Stimulated activated memory B cell treated with anti-CD40 and anti-IgM and Interleukin-4, amounts not matched to agents 10 μg/mL and 1 μg/mL and 100 μg/mL, for 72 hours (primary cell): ENCODE measurements at places on chromosomes 13 and 19.

GRCh38 chr13:21297914-21298831, 121.7 kb downstream of the MRPL57 start:
- ATAC-seq = peak; percentile 97

GRCh38 chr19:19296953-19297689, 23.2 kb downstream of the SUGP1 start:
- ATAC-seq = no peak

DNA sequence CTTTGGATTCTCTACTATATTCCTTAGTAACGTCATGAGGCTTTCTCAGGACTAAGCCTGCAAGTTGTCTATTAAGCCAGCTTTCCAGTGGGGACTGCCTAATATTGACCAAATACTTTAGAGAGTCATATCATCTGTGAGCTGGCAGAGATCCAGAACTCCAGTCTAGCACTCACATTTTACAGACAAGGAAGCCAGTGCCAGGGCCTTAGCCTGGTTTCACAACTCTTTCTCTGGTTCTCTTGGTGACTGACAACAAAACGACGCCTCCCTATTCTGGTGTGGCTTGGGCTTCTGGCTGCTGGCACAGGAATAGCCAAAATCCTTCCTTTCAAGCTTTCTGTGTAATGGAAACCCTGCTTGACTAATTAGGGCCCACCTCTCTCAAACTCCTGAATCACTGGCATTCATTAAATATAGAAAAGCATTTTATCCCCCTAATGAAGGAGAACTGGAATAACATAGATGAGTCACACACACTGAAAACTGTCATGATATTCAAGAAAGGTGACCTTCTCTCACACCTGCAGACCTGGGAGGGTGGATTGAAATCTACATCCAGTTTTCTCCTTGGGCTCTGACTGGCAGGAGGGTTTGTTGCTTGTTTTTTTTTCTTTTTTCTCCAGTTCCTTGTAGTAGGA, 75.2 kb upstream of the UBL3 start:
- no peak for ATAC-seq

- ATAC-seq = peak; percentile 89
Observed at GRCh38 chr13:40485611-40486517, 180.6 kb downstream of the FOXO1 start.

DNA sequence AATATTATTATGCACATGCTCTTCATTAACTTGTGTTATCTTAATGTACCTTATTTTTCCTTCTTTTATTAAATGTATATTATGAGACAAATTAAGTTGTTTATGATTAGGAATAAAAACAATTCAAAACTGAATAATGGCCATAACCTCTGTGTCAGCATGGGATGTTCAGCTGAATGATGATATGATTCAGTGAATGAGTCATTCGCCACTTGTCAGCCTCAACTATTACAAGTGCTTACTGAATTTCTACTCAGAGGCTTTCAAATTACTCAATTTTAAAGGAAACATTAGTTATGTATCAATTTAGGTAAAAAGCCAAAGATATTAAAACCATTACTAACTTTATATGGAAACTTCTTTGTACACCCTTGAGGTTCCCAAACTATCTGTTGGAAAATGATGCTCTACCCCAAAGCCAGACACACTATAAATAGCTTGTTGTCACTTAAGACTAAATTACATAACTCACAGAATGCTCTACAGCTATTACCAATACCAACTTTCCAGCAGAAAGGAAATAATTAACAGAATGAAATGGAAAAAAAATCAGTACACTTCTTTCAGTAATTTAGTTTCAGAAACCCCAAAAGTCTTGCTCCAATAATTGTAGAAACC, 14.4 kb downstream of the LIG4 start:
- no peak for ATAC-seq

DNA sequence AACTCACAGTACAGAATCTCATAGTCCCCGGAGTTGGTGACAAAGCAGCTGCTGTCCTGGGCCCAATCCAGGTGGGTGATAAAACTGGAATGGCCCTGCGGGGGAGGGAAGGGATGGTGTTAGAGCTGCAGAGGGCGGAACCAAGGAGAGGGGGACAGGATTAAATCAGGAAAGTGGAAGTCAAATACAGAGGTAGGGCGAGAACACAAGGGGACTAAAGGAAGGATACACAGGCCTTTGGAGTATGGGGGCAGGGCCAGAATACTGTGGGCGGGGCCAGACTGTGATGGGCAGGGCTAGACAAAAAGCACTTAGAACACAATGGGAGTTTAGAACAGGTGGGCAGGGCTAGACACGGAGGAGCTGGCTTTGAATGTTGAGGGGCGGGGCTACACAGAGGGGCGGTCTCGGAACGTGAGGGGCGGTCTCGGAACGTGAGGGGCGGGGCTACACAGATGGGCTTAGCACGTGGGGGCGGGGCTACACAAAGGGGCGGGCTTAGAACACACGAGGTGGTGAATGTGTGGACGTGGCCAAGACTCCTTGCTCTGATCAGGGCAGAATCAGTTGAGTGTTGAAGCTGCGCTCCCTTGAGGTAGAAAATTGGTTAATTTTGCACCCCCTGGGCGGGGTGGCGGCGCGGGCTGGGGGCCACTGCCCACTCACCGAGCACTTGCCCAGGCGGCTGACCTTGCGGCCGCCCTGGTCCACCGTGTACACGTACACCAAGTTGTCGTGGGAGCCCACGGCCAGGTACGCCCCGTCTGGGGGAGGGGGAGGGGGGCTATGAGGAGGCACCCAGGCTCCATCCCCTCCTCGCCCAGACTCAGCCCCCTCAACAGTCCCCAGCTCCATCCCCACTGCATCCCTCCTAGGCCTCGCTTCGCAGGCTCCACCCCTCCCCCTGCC, 14.0 kb upstream of the GPR4 start:
- ATAC-seq = peak; percentile 80

DNA sequence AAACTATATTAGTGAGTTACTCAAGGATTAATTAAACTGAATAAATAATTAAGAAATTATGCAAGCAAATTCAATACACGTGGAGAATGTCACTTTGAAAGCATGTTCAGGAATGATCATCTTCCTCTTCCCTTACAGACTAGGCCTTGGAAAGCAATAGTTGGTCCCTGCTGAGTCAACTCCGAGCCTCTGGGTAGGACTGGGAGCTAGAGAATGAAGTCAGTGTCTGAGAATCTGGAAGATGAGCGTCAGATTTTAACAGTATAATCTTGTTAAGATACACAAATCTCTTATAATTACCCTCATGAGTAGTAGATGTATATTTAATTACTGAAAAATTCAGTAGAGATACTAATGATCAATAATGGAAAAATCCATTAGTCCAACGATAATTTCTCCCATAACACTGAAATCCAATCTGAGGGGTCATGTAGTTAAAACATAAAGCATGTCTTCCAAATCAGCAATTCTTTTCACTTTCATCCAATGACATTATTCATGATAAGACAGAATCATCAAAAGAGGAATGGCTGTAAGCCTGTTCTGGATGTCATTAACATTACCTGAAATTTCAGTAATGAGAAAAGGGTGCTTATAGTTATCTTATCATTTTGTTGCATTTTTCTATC, 423.0 kb downstream of the DCT start:
- ATAC-seq = no peak

GRCh38 chr13:99332456-99332855, 25.3 kb upstream of the GPR183 start:
- no peak for ATAC-seq

DNA sequence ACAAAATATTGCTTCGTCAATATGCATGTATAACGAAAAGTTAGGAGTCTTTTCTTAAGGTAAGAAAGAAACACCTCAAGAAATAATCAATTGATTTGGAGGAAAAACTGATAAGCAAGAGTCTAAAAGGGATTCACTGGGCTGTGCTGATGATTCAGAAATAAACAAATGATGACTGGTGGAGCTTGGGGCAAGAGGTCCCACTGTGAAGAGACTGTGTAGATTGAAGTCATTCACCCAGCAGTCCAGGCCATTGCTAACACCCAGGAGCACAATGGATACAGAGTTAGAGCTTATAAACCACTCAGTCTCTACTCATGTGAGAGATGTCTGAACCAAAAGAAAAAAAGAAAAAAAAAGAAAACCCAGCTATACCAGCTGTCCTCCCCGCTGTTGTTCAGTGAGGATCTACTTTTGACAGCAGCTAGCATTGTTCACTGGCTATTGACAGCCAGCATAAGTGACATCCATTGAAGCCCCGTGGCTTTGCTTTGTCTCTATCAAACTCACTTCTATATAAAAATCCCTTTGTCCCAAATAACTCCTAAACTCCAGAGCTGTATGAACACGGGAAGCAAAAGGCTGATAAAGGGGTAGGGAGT, 255.5 kb downstream of the KCTD12 start:
- no peak for ATAC-seq

DNA sequence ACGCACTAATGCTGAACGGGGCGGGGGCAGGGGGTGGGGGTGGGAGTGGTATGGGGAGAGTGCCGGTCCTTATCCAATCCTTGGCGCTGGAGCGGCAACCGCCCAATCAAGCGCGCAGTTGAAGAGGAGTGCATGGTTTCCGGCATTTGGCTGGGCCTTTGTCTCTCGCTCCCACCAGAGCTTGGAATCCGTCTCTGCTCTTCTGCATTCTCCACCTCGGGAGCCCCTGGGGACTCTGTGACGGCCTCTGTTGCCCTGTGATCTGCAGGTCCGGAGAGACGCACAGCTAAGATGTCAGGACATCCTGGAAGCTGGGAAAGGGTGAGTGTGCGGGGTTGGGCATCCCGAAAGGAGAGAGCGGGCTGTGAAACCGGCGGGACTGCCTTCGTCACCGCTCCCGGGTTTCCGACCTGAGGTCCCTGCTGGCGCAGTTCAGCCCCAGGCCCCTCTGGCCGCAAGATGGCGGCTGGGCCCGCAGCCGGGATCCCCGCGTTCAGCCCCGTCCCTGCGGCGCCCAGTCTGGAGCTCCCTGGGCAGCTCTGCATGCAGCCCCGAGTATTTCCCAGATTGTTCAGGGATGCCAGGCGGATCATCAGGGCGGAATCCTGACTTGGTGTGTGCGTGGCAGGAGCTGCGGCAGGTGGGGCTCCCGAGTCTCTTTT, 53.6 kb upstream of the ZNF254 start:
- ATAC-seq = peak; percentile 98

GRCh38 chr19:8429044-8429443, 15.7 kb upstream of the HNRNPM start:
- ATAC-seq = no peak

DNA sequence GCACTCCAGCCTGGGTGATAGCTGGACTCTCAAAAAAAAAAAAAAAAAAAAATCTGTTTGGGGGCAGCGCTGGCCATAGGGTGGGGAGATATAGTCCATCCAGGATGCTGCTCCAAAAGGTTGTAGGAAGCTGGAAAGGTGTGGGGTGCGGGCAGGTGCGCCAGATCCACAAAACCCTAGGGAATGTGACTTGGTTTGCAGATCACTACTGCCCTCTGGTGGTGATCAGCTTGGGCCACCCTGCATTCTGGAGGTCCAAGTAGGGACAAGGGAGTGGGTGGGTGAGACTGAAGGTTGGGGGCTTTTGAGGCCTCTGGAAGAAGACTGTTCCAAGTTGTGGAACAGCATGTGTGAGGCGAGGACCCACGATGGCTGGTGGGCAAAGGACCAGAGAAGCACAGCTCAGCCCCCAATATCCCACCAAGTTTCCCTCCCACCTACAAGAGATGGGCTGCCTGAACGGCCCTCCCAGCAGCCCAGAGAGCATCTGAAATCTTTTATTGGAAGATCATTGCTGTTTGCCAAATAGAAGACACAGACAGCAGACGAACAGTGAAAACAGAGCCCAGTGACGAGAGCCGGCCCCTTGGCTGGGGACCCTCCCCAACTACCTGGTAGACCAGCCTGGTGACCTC, 10.4 kb upstream of the TYK2 start:
- no peak for ATAC-seq

DNA sequence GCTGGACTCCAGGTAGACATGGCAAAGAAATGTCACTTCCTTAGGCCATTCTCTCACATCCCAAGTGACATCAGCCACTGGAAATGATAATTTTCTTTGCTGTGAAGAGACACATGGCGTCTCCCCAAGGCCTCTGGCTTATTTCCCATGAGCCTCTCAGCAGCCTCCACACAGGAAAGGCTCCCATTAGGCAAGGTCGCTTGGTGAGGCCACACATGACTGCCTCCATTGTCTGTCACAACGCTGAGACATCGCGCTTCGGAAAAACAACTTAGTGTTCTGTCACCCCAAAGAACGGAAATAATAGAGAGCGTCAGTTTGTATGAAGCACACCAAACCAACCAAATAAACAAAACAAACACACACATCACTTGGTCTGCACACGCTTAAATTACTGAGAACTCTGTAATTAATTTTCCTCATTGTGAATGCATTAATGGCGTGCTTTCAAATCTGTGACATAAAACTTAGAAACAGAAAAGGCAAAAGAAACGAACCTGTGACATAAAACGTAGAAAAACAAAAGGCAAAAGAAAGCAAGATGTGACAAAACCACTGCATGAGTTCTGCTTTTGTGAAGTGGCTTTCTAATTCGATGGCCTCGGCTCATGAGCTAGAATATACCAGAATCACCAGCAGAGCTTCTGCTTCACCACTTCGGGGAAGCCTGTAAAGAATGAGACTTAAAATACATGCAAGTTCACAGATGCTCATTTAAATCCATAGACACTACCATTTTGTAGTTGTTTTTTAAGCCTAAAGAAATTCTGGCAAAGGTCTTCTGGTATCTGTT, 404.2 kb upstream of the SGCG start:
- no peak for ATAC-seq

DNA sequence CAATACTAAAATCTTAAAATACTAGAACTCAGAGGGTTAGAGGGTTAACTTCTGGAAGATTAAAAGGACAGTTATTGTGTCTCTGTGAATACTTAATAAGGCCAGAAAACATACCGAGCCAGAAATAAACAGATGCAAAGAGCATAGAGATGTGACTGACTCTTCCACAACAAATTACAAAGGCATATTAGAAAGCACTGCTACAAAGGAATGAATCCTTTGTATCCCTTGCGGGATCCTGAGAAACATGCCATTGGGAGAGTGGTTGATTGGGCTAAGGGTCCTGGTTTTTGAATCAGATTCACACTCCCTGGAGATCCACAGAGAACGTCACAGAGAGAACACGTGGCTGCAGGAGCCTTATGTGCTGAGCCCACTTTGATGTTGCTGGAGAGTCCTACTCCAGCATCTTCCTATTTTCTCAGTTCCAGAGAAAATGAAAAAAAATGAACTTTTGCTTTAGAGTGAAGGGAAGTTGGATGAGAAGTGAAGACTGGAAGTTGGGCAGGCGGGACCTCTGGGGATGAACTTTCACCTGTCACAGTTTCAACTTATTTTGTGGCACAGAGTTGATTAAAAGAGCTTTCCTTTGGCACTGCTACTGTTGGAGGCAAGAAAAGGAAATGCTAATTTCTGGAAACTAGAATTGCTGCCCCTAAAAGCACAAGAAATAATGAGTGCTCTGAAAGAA, 309.9 kb downstream of the DCT start:
- peak; percentile 43 for ATAC-seq

DNA sequence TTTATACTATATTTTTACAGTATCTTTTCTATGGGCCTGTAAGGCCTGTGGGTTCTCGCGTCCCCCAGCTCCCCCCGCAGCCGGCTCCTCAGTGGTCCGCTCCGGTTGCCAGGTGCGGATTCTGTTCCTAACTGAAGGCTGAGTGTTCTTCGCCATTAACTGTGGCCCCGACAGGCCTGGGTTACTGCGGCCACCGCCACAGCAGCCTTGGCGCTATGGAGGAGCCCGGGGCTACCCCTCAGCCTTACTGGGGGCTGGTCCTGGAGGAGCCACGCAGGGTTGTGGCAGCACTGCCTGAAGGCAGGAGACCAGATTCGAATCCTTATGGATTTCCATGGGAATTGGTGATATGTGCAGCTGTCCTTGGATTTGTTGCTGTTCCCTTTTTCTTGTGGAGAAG, 45.8 kb downstream of the SPRYD7 start:
- ATAC-seq = no peak

GRCh38 chr13:32125221-32125689, 93.7 kb downstream of the FRY start:
- ATAC-seq = peak; percentile 31
